ENCODE measurements at places on chromosomes 5 and 9.

DNA sequence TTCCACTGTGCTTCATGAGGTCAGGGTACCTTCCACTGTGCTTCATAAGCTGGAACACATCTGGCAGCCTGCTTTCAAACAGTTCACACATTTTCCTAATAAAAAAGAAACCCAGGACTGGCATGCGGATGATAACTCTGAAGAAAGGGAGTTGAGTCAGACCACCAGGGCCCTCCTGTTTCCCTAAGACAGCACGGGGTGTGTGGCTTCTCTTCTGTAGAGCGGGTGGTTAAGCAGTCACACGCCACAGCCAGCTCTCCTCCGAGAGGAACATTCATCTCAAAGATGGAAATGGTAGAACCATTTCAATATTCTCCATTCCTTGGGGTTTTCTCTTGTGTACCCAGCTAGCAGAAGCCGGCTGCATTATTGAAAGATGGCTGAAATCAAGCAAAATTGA is 128.1 kb upstream of the LMX1B start:
- no peak for DNase-seq

GRCh38 chr9:95057101-95057500 is 260.4 kb downstream of the FANCC start:
- peak; percentile 53 for DNase-seq

GRCh38 chr5:134735243-134735642 is 3.1 kb upstream of the CAMLG start:
- DNase-seq = no peak

- no peak for DNase-seq
Observed at GRCh38 chr5:173796721-173797495, 91.2 kb upstream of the CPEB4 start.

- no peak for DNase-seq
Observed at GRCh38 chr5:14206028-14206725, 63.0 kb downstream of the TRIO start.

- DNase-seq = no peak
Observed at GRCh38 chr9:18666986-18667772, 193.2 kb downstream of the ADAMTSL1 start.

GRCh38 chr9:70420441-70421271 is 6.2 kb upstream of the KLF9 start:
- DNase-seq = peak; percentile 95

- no peak for DNase-seq
Observed at GRCh38 chr5:143370440-143370839, 33.0 kb downstream of the NR3C1 start.

- DNase-seq = no peak
Observed at GRCh38 chr5:111232311-111233051, 8.3 kb downstream of the CAMK4 start.

GRCh38 chr5:134073404-134073803 is 41.1 kb upstream of the TCF7 start:
- no peak for DNase-seq

- DNase-seq = no peak
Observed at GRCh38 chr5:156481741-156482140, 154.8 kb downstream of the SGCD start.

- no peak for DNase-seq
Observed at GRCh38 chr5:58898538-58898937, 315.7 kb downstream of the RAB3C start.

GRCh38 chr5:112668016-112668415 is 69.7 kb upstream of the APC start:
- no peak for DNase-seq

- DNase-seq = no peak
Observed at GRCh38 chr5:154038261-154038706, 426 bp downstream of the FAM114A2 start.

- DNase-seq = peak; percentile 57
Observed at GRCh38 chr5:155103146-155103545, 89.6 kb downstream of the KIF4B start.

GRCh38 chr9:35000535-35001284 is 11.2 kb downstream of the DNAJB5 start:
- DNase-seq = no peak

- DNase-seq = no peak
Observed at GRCh38 chr5:146805081-146805480, 73.5 kb downstream of the PPP2R2B start.

DNA sequence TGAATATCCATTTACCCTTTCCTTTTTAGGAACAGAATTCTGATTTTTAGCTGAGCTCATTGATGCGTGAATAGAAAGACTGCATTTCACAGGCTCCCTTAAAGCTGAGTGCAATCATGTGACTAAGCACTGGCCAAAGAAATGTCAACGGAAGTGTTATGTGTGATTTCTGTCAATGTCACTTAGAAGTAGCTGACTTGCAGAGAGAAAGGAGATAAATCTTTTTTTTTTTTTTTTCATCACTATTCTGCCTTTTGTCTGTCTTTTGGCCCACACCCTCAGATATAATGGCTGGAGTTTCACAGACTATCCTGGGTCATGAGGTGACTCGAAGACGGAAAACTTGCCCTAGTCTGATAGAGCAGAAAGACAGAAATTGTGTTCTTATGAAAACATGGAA is 39.3 kb upstream of the SLC27A6 start:
- no peak for DNase-seq

- peak; percentile 25 for DNase-seq
Observed at GRCh38 chr5:79517601-79518000, 3.7 kb upstream of the HOMER1 start.

GRCh38 chr9:108108280-108108851 is 618.8 kb upstream of the KLF4 start:
- DNase-seq = no peak

DNA sequence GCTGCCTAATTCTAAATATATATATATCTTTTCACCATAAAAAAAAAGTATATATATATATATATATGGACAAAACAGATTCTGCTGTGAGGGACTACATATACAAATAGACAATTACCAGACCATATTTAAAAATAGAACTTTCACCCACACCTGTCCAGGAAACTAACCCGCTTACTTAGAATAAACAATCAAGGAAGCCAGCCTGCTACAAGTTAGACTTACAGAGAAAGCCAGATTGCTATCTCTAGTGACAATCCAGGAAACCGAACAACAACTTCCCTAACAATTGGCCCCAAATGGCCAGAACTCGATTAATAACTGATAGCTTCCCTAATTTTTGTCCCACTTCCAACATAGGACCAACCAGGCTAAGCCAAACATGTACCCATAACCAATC is 5.9 kb downstream of the GLDC start:
- DNase-seq = no peak
